ENCODE measurements at places on chromosomes 6 and 20.

- DNase-seq: peak; percentile 23
These were observed 110.3 kb upstream of the EYA4 start for GRCh38 chr6:133130863-133131262.

- no peak for DNase-seq
These were observed 3.3 kb upstream of the TBX18 start for GRCh38 chr6:84767526-84768201.

- no peak for DNase-seq
These were observed 189.1 kb downstream of the DTNBP1 start for GRCh38 chr6:15473741-15474161.

DNA sequence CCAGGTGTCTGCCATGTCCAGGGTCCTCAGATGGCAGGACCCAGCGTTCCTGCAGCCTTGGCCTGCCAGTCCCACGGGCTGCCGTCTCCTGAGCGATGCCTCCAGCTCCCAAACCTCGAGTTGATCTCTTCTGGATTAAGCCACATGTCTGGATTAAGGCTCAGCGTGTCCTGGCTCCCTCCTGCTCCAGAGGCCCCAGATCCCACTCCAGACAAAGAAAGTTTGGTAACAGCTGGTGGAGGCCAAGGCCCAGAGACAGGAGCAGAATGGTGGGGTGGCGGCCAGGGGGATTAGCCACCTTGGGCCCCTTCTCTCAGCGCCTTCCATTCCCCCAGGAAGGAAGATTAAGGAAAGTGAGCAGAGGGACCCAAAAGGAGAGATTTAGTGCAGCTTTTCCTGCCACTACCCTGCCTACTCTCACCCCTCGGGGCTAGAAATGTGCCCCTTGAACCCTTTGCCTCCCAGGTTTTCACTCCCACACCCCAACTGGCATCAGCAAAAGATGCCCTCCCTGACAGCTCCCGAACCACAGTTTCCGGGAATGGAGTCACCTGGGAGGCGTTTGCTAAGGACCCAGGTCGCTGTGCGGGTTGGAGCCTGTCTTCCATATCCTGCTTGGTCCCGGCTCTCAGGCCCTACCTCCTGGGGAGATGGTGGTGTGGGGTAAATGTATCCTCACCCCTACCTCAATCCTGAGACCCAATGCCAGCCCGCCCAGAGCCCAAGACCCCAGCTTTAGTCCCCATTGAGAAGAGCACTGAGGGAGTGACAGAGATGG, 6.9 kb downstream of the SPDEF start:
- no peak for DNase-seq

GRCh38 chr6:138211048-138211581, 7.2 kb downstream of the PBOV1 start:
- no peak for DNase-seq

DNA sequence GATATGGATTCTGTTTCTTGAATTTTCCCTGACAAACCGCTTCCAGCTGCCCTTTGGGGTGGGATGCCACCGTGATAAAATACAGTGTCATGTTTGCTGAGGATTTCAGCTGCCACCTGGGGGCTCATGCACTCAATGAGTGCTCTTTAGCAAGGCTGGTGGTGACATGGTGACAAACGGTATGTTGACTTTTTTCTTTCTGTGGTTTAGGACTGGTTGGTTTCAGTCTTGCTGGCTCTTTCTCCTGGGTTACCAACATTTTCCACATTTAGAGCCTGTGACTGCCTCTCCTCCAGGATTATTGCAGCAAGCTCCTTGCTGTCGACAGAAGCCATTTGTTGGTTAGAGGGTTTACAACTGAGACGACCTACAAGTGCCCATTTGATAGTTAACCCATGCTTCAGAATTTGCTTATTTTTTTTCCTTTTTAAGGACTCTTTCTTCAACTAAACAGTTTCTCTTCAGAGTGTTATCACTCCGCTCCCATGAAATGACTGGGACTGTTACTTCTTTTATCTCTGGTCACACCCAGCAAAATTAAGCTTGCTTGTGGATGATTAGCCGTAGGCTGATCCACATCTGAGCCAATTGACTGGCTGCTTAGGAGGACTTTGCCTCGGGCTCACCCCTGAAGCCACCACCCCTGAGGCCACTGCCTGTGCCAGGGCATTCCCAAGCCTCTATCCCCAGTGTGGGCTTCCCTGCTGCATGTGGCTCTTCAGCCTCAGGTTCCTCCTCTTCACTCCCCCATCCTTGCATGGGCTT, 48.4 kb upstream of the CDYL start:
- peak; percentile 40 for DNase-seq

DNA sequence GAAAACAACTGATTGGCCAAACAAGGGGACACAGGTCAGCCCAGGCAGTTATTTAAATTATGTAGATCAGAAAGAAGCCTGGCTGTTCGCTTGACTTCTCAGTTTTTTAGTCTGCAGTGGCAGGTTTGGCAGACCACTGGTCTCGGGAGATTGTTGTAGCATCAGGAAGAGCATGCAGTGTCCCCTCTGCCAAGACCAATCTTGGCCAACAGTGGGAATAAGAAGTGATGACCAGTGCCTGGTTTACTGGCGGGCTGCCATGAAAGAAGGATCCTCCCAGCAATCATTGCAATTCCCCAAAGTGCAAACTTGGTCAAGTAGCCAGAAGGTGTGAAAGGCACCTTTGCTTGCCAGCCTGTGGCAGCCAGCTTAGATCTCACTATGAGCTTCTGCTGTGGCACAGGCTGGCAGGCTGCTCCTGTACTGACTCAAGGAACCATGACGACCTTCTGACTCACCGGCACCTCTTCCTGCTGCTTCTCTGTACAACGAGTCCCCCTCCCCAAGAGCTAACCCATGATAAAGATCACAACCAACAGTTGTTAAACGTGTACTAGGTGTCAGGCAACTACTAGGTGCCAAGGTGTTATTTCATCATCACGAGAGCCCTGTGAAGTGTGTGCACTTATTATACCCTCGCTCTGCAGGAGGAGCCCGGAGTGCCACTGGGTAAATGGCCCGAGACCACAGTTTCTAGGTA, 76.8 kb upstream of the DUSP22 start:
- DNase-seq: no peak

GRCh38 chr20:4730780-4731179, 9.1 kb downstream of the PRND start:
- no peak for DNase-seq

GRCh38 chr6:109143191-109143590, 47.9 kb downstream of the CEP57L1 start:
- no peak for DNase-seq

DNA sequence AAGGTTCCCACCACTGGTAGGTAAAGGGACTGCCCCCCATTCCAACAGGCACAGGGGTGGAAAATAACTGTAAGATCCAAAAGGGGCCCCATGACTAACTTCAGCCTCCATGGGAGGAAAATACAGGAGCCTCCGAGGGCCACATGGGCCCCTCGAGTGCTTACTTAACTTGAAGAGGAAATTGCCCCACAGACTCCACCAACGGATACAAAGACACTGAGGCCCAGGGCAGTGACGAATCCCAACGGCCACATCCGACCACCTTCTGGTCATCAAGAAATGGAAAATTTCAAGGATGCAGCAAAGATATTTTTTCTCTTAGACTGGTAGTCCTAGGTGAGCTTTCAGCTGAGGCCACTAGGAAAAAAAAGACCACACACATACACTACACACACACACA, 116.0 kb upstream of the MRPS10 start:
- DNase-seq: no peak

- DNase-seq: no peak
These were observed 18.3 kb downstream of the FOXC1 start for GRCh38 chr6:1627827-1628560.

- DNase-seq: peak; percentile 12
These were observed 12.9 kb upstream of the TBC1D22B start for GRCh38 chr6:37244430-37245310.

GRCh38 chr6:153831350-153832078, 207.5 kb upstream of the OPRM1 start:
- DNase-seq: no peak

DNA sequence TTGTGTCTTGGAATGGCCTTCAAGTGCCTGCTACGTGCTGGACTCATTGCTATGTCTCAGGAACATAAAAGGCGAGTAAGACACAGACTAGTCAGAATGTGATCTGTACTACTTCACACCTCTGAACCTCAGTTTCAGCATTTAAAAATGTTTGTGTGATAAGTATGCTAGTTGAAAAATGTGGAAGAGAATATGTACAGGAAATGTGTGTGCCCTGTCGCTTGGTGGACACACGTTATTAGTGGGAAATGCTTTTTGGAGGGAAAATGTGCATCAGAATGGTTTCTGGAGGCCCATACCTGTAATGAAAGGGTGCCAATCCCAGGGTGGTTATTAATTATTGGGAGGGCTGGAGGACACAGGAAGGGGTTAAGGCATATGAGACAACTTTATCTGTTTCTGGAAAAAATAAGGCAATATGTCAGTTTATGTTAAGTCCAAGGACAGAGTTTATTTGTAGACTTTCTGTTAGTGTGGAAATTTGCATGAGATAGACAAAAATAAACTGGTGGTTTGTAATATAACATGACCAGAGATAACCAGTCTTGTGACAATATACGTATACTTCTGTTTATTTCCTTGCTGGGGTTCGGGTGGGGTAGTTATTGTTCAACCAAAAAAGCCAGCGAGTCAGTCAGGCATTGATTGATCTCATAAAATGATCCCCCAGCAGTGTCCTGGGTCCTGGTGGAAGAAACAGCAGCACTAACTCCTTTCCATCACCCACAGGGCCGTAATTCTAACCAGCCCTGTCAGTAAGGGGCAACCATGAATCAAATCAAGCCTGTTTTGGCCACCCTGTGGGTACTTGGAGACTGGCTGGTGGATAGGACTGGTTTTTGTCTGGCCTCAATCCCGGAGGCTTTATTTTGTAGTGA, 117.9 kb downstream of the JARID2 start:
- no peak for DNase-seq

DNA sequence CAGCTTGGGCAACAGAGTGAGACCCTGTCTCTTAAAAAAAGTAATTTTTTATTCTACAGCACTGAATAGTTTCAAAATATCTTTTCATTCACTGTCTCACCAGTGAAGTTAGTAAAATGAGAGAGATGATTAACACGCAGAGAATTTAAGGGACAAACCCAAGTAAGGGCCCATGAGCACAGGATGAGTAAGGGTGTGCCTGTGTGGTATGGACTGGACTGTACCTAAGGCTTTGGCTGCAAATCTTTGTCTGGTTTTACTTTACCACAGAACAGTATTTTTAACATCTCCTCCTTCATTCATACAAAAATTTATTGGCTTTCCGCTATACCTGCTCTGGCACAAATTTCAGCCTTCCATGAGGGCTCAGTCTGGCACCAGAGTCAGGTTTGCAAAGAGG, 433.3 kb downstream of the UTRN start:
- DNase-seq: no peak

Measured in NCI-H2107 (cell line).